ENCODE measurements at places on chromosomes 1 and 21.

GRCh38 chr21:45466330-45467220 is 61.6 kb downstream of the COL18A1 start:
- DNase-seq, result no peak

DNA sequence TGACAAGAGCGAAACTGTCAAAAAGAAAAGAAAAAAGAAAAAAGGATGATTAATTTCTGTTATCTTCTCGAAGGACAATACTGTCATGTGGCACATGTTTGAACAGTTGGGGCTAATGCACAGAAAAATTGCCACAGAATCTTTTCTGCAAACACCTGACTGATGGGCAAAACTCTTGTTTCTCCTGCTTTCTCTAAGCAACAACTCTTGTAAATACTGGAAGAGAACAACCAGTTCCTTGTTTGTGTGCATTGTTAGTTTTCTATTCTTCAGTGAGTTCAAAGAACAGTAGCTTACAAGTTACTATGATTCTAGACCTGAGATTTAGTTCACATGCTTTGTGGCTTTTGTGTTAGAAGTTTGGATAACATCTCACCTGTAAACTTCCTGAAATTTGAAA is 60.7 kb downstream of the CDC14A start:
- DNase-seq, result no peak

GRCh38 chr1:36894824-36895223 is 139.5 kb downstream of the GRIK3 start:
- DNase-seq, result no peak

- no peak for DNase-seq
Observed at GRCh38 chr1:21499283-21499950, 9.8 kb upstream of the ALPL start.

GRCh38 chr1:58784758-58785441 is 1.1 kb upstream of the JUN start:
- peak; percentile 86 for DNase-seq

GRCh38 chr1:47449822-47450552 is 12.1 kb downstream of the FOXD2 start:
- no peak for DNase-seq

DNA sequence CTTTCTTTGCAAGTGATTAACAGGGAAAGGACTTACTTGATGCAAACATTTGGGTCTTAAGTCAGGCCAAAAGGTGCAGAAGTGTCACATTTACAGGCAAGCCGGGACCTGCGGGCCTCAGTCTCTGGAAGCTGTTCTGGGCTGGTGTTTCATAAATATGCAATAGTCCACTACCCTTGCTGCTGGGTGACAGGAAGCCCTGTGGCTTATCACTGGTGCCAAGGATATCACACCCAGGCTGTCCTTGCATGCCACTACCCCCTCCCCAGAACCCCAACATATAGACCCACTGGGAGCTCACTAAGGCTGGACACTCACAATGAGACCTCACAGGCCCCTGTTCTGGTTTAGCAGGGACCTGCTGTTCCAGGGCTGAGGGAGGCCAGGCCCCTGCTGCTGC is 3.4 kb upstream of the LEFTY2 start:
- DNase-seq, result no peak

Data from stimulated activated naive B cell treated with anti-CD40 and anti-IgM and Interleukin-4, amounts not matched to agents 10 μg/mL and 1 μg/mL and 100 μg/mL, for 72 hours (primary cell).